Anterior cingulate cortex (tissue), 58 donors: ENCODE measurements at places on chromosomes 4 and X.

- DNase-seq: no peak
Measured at GRCh38 chr4:165826166-165826565, 46.9 kb upstream of the TLL1 start.

GRCh38 chr4:143189528-143189927 lies 4.8 kb downstream of the USP38 start:
- no peak for DNase-seq

GRCh38 chr4:61380865-61381264 lies 180.7 kb downstream of the ADGRL3 start:
- DNase-seq: no peak

- no peak for DNase-seq
Measured at GRCh38 chrX:13750204-13750603, 15.7 kb downstream of the OFD1 start.

GRCh38 chr4:185217408-185217975 lies 8.1 kb downstream of the SNX25 start:
- DNase-seq: no peak

DNA sequence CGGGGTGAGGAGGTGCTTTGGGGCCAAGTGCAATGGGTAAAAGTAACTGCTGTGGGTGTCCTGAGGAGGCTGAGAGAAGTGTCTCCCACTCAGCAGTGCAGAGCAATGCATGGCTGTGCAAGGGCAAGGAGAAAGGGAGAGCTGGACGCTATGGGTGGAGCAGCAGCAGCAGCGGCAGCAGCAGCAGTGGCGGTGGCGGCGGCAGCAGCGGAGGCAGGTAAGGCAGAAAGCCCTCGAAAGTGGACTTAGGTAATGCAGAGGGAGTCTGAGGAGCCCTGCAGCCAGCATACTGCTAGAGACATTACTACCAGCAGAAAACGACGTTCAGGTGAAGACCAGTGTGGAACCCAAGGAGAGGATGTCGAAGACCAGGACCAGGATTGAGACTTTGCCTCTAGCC lies 82.1 kb downstream of the NYX start:
- no peak for DNase-seq

- DNase-seq: no peak
Measured at GRCh38 chrX:116170511-116170910, at the start of gene AGTR2. TSS of gene AGTR2 (plus strand) at chrX:116170744. CDS start at chrX:116172281, 1,537 bp downstream.

DNA sequence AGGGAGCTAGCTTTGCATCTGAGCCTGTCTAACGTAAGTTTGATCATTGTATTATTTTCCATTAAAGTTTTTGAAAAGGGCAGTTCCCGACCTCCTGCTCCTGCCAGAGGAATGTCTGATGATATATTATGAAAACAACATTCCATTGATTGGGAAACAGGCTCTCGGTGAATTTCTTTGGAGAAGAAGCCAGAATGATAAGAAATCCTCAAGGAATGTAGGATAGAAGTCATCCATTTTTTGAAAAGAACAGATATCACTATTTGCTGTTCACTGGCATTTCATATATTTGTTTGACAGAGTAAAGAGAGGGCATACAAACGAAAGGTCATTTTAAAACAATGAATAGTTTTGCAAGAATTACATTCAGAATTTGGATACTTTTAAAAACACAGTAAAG lies 781.0 kb upstream of the HTR2C start:
- DNase-seq: no peak

DNA sequence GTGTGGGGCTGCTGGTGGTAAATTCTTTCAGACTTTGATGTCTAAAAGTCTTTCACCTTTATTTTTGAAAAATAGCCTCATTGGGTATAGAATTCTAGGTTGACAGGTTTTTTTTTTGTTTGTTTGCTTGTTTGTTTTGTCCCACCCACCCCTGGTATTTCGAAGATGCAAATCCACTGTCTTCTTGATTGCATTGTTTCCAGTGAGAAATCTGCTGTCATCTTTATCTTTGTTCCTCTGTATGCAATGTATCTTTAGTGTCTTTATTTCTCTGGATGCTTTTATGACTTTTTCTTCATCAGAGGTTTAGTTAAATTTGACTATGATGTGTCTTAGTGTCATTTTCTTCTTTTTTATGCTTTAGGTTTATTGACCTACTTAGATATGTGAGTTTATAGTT lies 21.3 kb upstream of the HCCS start:
- no peak for DNase-seq

GRCh38 chrX:35150642-35151239 lies 208.1 kb downstream of the FAM47B start:
- DNase-seq: no peak

- no peak for DNase-seq
Measured at GRCh38 chrX:68989456-68989855, 160.6 kb downstream of the EFNB1 start.

DNA sequence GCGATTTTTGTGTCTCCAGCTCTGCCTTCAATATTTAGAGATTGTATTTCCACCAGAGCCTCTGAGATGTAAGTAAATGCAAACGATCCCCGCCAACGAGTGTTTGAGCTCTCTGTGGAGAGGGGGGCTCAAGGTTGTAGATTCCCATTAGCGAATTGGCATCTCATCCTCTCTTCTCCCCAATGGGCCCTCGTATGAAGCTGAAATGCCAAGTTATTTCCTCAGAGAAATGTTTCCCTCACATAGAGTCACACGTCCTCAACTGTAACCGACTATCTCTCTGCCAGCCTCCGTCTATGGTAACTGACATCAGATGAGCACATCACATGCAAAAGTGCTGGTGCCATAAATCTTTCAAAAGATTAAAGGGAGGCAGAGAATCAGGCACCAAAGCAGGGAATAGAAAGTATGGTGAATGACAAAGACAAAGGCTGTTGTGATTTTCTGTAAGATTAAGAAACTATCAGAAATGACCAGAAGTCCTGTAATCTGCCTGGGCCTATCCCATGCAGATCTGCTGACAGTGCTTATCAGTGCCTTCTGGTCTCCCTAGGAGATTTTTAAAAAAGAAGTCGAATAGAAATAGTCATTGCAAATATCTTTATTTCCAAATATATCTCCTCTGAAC lies 157.1 kb downstream of the PDGFRA start:
- no peak for DNase-seq

DNA sequence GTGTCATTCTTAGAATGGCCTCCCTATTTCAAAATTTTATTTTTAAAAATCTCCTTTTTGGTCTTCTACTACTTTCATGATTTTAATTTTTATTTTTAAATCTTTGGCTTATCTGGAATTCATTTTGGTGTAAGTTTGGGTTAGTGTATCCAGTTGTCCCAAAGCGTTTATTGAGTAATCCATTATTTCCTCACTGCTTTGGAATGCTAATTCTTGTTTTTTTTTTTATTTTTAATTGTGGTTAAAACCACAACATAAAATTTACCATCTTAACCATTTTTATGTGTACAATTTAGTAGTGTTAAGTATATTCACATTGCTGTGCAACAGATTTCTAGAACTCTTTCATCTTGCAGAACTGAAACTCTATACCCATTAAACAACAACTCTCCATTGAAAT lies 8.7 kb downstream of the CITED1 start:
- DNase-seq: no peak

- DNase-seq: no peak
Measured at GRCh38 chr4:2388429-2389182, 29.8 kb downstream of the ZFYVE28 start.

GRCh38 chr4:177237291-177237690 lies 72.4 kb upstream of the NEIL3 start:
- no peak for DNase-seq

DNA sequence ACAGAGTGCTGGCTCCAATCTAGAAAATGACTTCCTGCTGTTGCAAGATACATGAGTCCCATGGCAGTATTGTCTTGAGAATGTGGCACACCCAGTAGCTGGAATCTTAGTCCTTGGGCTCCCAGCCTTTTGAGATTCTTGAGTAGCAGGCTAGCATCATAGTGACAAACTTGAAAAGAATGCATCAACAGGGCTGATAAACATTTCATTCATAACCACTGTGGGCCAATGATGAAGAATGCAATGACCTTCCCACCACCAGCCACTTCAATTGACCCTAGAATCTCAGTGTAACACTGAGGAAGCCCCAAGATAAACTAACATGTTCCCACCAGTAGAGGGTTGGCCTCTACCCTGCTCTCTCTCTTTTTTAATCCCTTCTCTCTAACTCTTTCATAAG lies 329.3 kb downstream of the GBA3 start:
- no peak for DNase-seq

DNA sequence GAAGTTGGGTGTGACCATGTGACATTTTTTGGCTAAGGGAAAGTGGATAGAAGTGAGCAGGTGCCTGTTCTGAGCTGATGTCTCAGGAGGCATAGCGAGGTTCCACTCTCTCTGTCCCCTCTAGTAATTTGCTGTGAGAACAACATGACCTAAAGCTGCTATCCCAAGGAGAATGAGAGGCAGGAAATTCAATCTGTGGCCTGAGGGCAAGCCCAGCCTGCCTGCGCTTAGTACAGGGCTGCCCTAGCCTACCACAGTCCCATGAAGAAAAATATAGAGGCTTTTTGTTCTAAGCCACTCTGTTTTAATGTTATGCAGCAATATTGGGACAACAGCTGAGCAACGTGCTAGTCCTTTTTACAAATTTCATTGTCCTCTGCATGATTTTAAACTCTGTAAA lies 193.1 kb downstream of the LDB2 start:
- no peak for DNase-seq

- DNase-seq: no peak
Measured at GRCh38 chr4:66246643-66247042, 576.4 kb upstream of the EPHA5 start.

GRCh38 chrX:14022019-14022418 lies 7.7 kb downstream of the GEMIN8 start:
- DNase-seq: no peak

GRCh38 chrX:41630091-41630490 lies 58.7 kb upstream of the GPR34 start:
- no peak for DNase-seq

- no peak for DNase-seq
Measured at GRCh38 chr4:89823416-89823815, 13.5 kb downstream of the SNCA start.

GRCh38 chrX:118802857-118803256 lies 20.8 kb upstream of the ZCCHC12 start:
- no peak for DNase-seq

- DNase-seq: no peak
Measured at GRCh38 chr4:1355378-1355777, 8.4 kb downstream of the UVSSA start.

GRCh38 chr4:105305019-105305836 lies 158.6 kb downstream of the TET2 start:
- no peak for DNase-seq

DNA sequence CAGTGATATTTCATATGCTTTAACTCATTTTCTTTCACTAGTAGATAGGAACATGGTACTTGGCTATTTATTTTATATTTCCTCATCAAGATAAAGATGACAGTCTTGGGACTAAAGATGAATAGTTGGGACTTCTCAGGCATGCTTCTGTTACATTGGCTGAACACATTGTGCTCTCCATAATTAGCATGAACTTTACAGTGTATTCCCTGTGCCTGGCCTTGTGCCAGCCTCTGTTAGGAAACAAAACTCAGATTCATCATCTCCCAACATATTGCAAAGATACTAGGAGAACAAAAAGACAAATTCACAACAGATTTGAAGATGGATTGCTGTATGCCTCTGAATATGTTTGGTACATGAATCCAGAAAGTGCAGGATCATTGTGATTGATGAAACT lies 26.4 kb downstream of the GRIA2 start:
- no peak for DNase-seq

- DNase-seq: no peak
Measured at GRCh38 chr4:123520325-123520724, 123.7 kb downstream of the SPRY1 start.

- DNase-seq: no peak
Measured at GRCh38 chr4:122826079-122826527, 528 bp upstream of the FGF2 start.

- no peak for DNase-seq
Measured at GRCh38 chr4:4386296-4386735, 586 bp upstream of the NSG1 start.

DNA sequence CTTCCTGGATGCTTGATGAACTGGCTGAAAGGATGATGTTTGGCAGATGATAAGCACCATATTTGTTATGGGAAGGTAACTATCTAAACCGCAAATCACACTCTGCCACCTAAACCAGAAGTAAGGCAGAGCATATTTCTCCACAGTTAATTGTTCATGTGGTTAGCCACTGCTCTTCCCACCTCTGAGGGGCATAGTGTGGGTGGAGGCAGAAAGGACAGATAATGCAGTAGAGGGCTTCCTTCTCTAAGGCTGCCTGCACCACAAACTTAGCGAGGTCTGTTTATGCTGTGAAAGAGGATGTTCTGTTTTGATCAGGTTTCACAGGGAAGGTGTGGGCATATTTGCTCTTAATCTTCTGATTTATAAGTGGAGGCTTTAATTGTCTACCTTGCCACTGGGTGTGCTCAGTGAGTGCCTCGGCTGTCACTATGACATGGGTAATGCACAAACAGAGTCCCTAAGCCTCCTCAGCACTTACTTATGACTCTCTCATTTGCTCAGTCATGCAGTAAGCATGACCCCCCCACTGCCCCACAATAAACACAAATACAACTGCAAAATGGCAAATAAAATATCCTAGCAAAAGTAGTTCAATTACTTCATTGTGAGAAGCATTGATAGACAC lies 401.0 kb downstream of the TMA16 start:
- DNase-seq: no peak

GRCh38 chr4:82287720-82288119 lies 86.1 kb downstream of the HNRNPD start:
- no peak for DNase-seq

DNA sequence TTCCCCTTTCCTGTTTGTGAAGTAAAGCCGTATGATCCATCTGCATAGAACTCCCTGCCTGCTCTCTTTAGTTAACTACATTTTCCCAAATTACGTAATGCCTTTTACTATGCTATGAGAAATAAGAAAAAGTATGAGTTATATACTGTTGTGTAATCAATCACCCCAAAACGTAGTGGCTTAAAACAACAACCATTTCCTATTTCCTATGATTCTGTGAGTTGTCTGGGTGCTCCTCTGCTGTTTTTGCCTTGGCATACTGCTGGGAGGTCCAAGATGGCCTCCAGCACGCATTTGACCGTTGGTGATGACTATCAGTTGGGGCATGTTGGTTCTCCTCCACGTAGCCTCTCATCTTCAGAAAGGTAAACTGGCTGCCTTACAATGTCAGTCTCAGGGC lies 39.8 kb downstream of the BBS12 start:
- no peak for DNase-seq

- no peak for DNase-seq
Measured at GRCh38 chrX:106286053-106286650, 118.0 kb downstream of the PWWP3B start.

DNA sequence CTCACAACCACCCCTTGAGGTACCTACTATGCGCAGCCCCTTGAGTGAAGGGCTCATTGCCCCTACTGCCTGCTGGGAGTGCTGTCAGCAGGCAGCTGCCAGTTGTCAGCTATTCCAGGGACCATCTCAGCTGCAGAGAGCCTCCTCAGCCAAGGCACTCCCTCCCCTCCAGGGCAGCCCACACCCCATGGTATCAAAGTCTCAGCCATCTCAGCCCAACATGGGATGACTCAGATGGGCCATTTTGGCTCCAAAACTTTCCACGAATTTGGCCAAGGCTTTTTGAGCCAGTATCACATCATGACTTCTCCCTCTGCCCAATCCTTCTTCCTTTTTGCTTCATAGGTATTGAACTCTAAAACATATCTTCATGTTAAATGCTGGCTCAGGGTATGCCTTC lies 61.4 kb upstream of the MAP3K15 start:
- no peak for DNase-seq
